Karpas-422 (cell line): ENCODE measurements at places on chromosomes 2 and 18. TPM values are rescaled to one million over a fixed set of nuclear protein-coding genes. Genes with fewer than 3 reads are reported as not detected.

DNA sequence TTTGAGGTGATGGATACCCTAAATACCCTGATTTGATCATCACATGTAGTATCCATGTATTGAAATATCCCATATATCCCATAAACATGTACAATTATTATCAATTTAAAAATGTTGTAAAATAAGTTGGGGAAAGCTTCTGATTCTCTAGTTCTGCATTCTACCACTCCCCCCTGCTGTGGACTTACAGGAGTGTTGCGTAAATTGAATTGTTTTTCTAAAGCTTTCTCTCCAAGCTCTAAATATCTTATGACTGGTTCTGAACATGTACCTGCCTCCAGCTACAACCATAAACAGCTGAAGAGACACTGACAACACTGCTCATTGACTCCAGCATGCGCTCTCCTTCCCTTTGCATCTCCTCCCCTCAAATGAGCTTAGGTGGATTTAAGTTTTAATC lies 145.2 kb downstream of the MGAT5 start:
- DNase-seq = no peak
- no peak overlapping the region for H3K4me3 ChIP-seq
- H3K27ac ChIP-seq = no peak overlapping the region

The MYCN gene
- not detected in 2 replicates for total RNA-seq

The KCNK3 gene
- total RNA-seq = not detected in 2 replicates

- H3K27me3 ChIP-seq = no peaks in the 10 kb centered on the region
- DNase-seq = no peak
- H3K4me3 ChIP-seq = no peak overlapping the region
- no peaks in the 10 kb centered on the region for H3K4me1 ChIP-seq
These were observed 344.9 kb upstream of the SLC14A2 start for GRCh38 chr18:45270289-45270771.

The FBXO48 gene
- total RNA-seq = 0.61 and 1.7 TPM in 2 replicates

DNA sequence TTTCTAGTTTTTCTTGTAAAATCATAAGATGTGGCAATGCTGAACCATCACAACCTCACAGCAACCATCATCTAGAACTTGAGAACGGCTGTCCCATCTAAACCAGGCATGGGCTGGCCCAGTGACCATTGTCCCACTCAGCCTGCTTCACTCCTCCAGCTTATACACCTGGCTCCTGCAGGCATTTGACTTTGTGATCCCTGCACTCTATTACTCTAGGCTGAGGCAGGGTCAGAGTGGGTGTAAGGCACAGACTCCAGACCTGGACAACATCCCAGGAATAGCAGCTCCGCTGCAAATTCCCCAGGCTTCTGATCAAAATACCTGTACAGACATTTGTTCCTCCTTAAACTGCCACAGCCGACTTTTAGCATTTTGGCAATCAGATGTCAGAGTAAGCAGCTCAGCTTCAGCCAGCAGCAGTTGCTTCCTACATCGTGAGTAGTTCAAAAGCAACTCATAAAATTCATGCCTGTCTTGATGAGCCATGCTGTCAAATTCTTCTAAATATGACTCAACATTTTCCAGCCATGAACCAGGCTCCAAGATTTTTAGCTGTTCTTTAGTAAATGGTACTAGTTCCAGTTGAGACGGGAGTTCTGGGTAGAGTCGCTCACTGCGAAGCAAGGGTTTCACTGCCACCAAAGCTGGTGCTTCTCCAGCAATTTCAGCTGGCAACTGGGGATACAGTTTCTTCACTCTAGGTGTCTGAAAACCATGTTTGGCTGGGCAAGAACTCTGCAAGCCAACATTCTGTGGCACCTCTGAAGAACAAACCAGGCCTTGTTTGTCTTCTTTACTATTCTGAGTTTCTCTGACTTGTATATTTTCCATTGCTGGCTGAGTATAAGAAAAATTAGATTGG lies 12.8 kb downstream of the EPG5 start:
- no peak overlapping the region for H3K27ac ChIP-seq
- no peaks in the 10 kb centered on the region for H3K4me1 ChIP-seq
- no peak for DNase-seq
- H3K4me3 ChIP-seq = no peak overlapping the region

DNA sequence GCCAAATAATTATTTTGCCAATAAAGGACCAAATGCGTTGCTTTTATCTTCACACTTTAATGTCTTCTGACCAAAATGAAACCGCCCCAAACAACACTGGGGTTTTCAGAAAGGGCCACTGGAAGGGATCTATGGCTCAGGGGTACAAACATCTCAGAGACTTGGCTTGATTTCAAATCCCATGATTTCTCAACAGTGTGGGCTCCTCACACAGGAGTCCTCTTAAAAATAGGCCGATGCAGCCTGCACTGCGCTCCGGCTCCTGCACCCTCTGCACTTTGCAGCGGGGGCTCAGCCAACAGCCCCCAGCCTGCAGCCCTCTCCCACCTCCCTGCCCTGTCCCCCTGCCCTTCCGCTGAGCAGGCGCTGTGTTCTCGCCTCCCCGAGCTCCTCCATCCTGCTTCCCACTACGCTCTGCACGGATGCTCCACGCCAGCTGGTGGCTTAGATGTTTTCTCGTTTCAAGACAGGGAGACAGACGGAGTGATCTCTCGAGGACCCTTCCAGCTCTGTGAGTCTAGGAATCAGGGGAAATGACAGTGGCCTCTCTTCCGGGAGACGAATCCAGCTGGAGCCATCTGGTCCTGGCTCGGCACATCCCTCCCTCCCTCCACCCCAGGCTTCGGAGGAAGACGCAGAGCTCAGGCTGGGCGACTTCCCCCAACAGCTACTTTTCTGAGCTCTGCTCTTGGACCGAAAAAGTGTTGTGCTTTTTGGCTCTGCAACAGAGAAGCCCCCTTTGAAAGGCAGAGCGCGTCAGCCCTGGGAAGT lies 71.4 kb downstream of the KCNF1 start:
- no peaks in the 10 kb centered on the region for H3K4me1 ChIP-seq
- H3K27ac ChIP-seq = no peak overlapping the region
- H3K27me3 ChIP-seq = no peaks in the 10 kb centered on the region
- H3K4me3 ChIP-seq = no peak overlapping the region
- H3K36me3 ChIP-seq = no peaks in the 10 kb centered on the region

- DNase-seq = no peak
- no peaks in the 10 kb centered on the region for H3K4me1 ChIP-seq
- H3K27ac ChIP-seq = no peak overlapping the region
- no peaks in the 10 kb centered on the region for H3K27me3 ChIP-seq
- no peak overlapping the region for H3K4me3 ChIP-seq
These were observed 88.3 kb upstream of the PPP1CB start for GRCh38 chr2:28663359-28663758.

DNA sequence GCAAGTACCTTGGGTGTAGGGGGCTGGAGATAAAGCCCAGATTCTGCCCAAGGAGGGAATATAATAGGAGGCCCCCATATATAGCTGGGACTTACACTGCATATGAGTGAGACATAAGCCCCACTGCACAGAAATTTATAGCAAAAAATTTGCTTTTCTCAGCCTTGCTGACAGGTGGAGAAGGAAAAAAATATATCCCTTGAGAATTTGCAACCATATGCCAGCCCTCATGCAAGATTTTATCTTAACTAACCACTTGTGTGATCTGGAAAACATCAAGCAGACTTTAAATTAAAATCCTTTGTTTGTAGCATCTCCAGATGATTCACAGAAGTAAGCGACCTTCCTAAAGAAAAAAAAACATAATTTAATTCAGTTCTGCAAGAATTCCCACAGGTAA lies 288.2 kb downstream of the BCL2 start:
- no peaks in the 10 kb centered on the region for H3K27me3 ChIP-seq
- no peaks in the 10 kb centered on the region for H3K36me3 ChIP-seq
- no peaks in the 10 kb centered on the region for H3K4me1 ChIP-seq
- no peak overlapping the region for H3K4me3 ChIP-seq

DNA sequence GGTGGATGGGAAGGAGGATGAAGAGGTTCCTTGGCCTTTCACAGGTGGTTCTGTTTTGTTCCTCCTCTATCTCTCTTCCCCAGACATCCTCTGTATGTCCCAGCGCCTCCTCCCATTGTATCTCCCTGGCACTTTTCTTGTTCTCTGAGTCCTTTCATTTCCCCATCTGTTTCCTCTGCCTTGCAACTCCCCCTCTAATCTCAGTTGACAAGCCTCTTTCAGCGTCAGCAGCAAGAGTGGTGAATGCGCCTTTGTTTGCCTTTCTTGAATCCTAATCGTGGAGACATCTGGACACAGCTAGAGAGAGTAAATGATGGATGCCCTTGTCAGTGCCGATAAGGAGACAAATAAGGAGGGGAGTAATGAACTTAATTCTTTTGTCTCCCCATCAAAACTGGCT lies 167.0 kb downstream of the NDUFA10 start:
- H3K4me3 ChIP-seq = no peak overlapping the region
- no peaks in the 10 kb centered on the region for H3K36me3 ChIP-seq
- no peaks in the 10 kb centered on the region for H3K4me1 ChIP-seq
- no peak overlapping the region for H3K27ac ChIP-seq
- no peak for DNase-seq
- H3K27me3 ChIP-seq = no peaks in the 10 kb centered on the region

GRCh38 chr2:226623587-226624368 lies 175.8 kb downstream of the IRS1 start:
- no peak for DNase-seq
- no peaks in the 10 kb centered on the region for H3K36me3 ChIP-seq

DNA sequence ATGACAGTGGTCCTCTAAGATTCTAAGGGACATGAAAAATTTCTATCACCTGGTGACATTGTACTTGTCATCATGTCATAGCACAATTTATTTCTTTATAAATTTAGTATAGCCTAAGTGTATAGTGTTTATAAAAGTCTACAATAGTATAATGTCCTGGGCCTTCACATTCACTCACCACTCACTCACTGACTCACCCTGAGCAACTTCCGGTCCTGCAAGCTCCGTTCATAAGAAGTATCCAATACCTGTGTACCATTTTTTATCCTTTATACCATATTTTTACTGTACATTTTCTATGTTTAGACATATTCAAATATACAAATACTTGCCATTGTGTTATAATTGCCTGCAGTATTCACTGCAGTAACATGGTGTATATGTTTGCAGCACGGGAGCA lies 72.8 kb upstream of the DSEL start:
- H3K4me3 ChIP-seq = no peak overlapping the region
- H3K4me1 ChIP-seq = no peaks in the 10 kb centered on the region

The TNFRSF11A gene
- 1.0 and 1.2 TPM in 2 replicates for total RNA-seq

DNA sequence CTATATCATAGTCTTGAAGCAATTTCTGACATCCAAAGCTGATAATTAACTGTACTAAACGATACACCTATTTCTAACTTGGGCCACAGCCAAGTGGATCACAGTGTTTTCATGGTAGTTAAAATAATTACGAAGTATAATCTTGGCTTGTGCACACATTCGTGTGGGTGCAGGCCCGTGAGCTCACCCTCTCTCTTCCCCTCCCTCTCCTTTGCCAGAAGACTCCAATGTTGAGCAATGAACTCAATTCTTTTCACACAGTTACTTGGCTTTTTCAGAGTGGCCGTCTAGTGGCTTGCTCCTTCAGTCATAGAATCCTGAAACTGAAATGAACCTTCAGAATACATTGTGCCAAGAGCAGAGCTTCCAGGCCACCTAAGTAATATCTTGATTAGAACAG lies 178.7 kb downstream of the NCKAP5 start:
- H3K4me1 ChIP-seq = no peaks in the 10 kb centered on the region
- no peaks in the 10 kb centered on the region for H3K27me3 ChIP-seq
- H3K4me3 ChIP-seq = no peak overlapping the region
- no peak for DNase-seq

GRCh38 chr2:234038076-234038802 lies 12.3 kb upstream of the SPP2 start:
- H3K4me1 ChIP-seq = no peaks in the 10 kb centered on the region
- no peaks in the 10 kb centered on the region for H3K27me3 ChIP-seq
- H3K4me3 ChIP-seq = no peak overlapping the region
- no peak for DNase-seq
- H3K36me3 ChIP-seq = no peaks in the 10 kb centered on the region

DNA sequence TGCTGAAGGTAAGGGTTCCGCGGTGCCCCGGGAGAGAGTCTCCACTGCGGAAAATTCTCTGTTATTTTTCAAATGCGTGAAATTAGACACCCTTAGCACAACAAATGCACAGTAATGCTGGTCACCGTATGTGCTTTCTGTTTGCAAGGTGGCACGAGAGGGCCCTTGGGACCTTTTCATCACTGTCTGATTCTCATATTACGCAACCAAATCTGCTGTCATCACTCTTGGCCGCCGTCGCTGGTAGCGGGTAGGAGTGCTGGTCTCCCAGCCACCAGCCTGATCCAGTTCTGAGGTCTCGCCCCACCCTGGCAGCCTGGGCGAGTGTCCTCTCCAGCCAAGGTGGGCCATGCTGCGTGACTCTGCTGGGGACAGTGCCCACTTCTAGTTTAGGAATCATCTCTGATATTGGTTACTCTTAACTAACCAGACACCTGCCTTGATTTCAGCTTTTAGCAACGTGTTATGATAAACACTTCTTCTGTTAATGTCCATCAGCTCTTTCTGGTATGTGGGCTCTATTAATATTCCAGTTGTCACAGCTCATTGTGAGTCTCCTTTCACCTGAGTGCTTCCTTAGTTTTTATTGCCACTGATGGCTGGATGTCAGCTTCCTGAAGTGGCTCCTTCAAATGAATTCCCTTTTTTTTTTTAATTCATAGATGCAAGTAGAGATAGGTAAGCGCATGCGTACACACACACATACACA lies 199.4 kb downstream of the GBX2 start:
- H3K4me1 ChIP-seq = no peaks in the 10 kb centered on the region
- no peak overlapping the region for H3K4me3 ChIP-seq
- no peaks in the 10 kb centered on the region for H3K36me3 ChIP-seq
- H3K27me3 ChIP-seq = no peaks in the 10 kb centered on the region

- no peak for DNase-seq
- no peaks in the 10 kb centered on the region for H3K4me1 ChIP-seq
- H3K27me3 ChIP-seq = no peaks in the 10 kb centered on the region
- H3K36me3 ChIP-seq = no peaks in the 10 kb centered on the region
- H3K4me3 ChIP-seq = no peak overlapping the region
These were observed 425.6 kb downstream of the SUCLG1 start for GRCh38 chr2:84033347-84033974.

DNA sequence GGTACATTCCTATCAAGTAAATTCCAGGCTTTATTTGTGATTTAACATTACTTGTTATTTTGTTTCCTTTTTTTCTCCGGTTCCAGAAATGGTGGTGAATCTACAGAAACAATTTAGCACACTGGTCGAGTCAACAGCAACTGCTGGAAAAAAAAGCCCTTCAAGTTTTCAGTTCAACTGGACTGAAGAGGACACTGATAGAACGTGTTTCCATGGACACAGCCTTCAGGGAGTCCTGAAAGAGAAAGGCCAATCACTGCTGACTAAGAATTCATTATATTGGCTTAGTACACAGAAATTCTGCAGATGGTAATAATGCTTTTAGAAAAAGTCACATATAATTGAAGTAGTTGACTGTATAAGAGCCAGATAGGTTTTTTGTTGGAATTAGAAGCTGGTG lies 32.0 kb upstream of the GRHL1 start:
- peaks cover 21% of the 10 kb centered on the region for H3K36me3 ChIP-seq
- no peak overlapping the region for H3K27ac ChIP-seq
- H3K27me3 ChIP-seq = no peaks in the 10 kb centered on the region
- DNase-seq = no peak
- no peaks in the 10 kb centered on the region for H3K4me1 ChIP-seq
